Forelimb muscle (tissue), 1 donor: ENCODE measurements at places on chromosomes 2 and 18. TPM values are rescaled to one million over a fixed set of nuclear protein-coding genes. Genes with fewer than 3 reads are reported as not detected.

TM4SF20 gene
- 0.06 TPM for polyA plus RNA-seq

TMEM163 gene
- 0.86 TPM for polyA plus RNA-seq

SAG gene
- 0.10 TPM for polyA plus RNA-seq

CPS1 gene
- 0.99 TPM for polyA plus RNA-seq

KCNE4 gene
- polyA plus RNA-seq: 3.9 TPM

LOXHD1 gene
- polyA plus RNA-seq: 3.2 TPM

MFF gene
- polyA plus RNA-seq: 68.1 TPM

MGAT4A gene
- 3.8 TPM for polyA plus RNA-seq

PROKR1 gene
- polyA plus RNA-seq: 0.44 TPM

INO80C gene
- polyA plus RNA-seq: 27.5 TPM

SCN7A gene
- 33.2 TPM for polyA plus RNA-seq

CTNNA2 gene
- polyA plus RNA-seq: 0.52 TPM

CCDC93 gene
- 27.5 TPM for polyA plus RNA-seq

RAB6C gene
- polyA plus RNA-seq: 0.24 TPM

SLC5A7 gene
- polyA plus RNA-seq: 0.09 TPM

TNS1 gene
- polyA plus RNA-seq: 111 TPM

ABCB11 gene
- not detected for polyA plus RNA-seq
